Activated T-cell treated with anti-CD3 and anti-CD28 coated beads for 4 hours (primary cell): ENCODE measurements at places on chromosomes 5 and 9.
A peak's percentile ranks its signal among the peaks of the same experiment; 100 is the strongest.

DNA sequence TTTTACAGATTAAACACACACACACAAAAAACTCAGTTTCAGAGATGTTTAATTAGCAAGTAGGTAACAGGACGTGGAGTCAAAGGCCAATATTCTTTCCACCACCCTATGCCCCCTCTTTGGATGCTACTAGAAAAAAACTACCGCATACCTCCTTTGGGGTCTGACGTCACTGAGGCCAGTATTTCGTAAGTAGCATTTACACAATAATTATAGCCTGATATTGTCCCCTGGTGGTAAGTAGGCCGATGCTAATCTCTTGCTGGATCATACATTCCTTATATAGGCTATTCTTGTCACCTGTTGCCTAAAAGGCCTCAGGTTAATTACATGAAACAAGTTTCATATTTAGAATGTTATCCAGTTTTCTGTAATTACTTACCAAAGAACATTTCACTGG, 21.0 kb upstream of the SMARCA2 start:
- DNase-seq: no peak

GRCh38 chr5:93279296-93279963, 301.6 kb downstream of the NR2F1-AS1 start:
- DNase-seq: no peak

- DNase-seq: no peak
Observed at GRCh38 chr9:99039505-99040182, 65.3 kb upstream of the TGFBR1 start.

GRCh38 chr9:113913426-113914195, 37.5 kb downstream of the ZNF618 start:
- no peak for DNase-seq

- no peak for DNase-seq
Observed at GRCh38 chr5:146726020-146726419, 152.5 kb downstream of the PPP2R2B start.

- no peak for DNase-seq
Observed at GRCh38 chr5:81425569-81425968, 31.6 kb upstream of the ACOT12 start.

GRCh38 chr5:66002415-66002814, 76.0 kb downstream of the ERBIN start:
- no peak for DNase-seq

GRCh38 chr5:18553269-18553668, 919.0 kb downstream of the TAF11L14 start:
- DNase-seq: no peak

DNA sequence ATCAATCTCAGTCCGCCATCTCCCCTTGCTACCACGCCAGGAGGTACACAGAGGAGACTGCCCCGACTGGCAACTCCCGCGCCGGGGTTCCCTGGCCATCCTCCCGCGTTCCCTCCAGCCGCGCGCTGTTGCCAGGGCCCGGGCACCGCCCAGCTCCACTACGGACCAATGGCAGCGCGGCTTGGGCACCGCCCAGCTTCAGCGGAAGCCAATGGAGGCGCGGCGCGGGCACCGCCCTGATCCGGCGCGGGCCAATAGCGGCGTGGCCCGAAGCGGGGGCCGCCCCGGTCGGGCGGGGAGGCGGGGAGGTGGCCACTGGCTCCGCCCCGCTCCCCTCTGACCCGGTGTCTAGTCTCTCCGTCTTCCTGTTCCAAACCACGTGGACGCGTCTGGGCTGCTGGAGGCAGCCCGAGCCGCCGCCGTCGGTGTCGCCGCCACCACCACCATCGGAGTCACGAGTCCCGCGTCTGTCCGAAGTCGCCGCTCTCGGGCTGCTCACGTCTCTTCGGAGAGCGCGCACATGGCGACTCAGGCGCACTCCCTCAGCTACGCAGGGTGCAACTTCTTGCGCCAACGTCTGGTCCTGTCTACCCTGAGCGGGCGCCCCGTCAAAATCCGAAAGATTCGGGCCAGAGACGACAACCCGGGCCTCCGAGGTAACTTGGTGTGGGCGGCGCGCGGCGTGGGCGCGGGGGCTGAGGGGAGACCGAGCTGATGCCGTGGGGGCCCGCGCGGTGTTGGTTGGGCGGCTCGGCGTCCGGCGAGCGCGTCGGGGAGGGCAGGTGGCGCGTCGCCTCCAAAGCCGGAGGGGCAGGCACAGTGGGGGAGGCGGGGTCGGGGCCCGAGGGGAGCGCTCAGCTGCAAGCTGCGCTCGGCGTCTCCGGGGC, at the start of gene RCL1:
Gene RCL1 (plus strand): TSS at position 373 of the 887 bp plus-strand sequence. CDS start 148 bp downstream, at position 521.
- DNase-seq: peak; percentile 91

DNA sequence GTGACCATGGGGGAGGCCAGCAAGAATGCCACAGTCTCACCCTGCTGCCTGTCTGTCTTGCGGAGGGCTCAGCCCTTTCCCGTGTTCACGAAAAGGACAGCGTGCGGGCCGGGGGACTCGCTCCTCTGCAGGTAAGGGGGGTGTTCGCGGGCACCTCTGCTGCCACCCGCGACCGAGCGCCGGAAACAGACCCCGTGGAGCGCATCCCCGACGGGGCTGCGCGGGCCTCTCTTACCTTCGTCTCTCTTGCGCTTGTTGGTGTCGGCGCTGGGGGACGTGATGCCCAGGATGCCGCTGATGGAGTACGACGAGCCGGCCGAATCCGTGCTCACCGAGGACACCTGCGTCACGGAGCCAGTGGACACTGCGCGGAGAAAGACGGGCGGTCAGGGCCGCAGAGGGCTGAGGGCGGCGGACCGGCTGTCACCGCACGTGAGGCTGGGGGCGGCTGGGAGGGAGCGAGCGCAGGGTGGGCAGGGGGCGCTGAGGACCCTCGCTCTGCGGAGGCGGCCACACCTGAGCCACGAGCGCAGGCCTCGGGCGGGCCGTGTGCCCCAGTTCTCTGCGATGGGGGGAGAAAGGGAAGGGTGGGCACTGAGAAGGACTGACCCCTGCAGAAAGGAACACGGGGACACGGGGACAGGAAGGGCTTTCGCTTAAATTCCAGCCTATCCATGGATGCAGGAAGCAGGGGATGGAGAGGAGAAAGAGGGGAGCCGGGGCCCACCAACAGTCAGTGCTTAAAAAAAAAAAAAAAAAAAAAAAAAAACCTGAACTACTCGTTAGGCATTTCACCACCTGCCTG, 31.5 kb downstream of the PAX5 start:
- DNase-seq: no peak

DNA sequence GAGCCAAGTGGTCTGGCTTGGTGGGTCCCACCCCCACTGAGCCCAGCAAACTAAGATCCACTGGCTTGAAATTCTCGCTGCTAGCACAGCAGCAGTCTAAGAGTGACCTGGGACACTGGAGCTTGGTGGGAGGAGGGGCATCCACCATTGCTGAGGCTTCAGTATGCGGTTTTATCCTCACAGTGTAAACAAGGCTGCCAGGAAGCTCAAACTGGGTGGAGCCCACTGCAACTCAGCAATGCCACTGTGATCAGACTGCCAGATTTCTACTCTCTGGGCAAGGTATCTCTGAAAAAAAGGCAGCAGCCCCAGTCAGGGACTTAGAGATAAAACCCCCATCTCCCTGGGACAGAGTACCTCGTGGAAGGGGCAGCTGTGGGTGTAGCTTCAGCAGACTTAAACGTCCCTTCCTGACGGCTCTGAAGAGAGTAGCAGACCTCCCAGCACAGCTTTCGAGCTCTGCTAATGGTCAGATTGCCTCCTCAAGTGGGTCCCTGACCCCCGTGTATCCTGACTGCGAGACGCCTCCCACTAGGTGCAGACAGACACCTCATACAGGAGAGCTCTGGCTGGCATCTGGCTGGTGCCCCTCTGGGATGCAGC, 18.2 kb upstream of the STK32A start:
- DNase-seq: no peak

- DNase-seq: no peak
Observed at GRCh38 chr5:73142035-73142434, 21.7 kb downstream of the TMEM171 start.

- no peak for DNase-seq
Observed at GRCh38 chr9:16150501-16150900, 597.7 kb downstream of the CCDC171 start.

DNA sequence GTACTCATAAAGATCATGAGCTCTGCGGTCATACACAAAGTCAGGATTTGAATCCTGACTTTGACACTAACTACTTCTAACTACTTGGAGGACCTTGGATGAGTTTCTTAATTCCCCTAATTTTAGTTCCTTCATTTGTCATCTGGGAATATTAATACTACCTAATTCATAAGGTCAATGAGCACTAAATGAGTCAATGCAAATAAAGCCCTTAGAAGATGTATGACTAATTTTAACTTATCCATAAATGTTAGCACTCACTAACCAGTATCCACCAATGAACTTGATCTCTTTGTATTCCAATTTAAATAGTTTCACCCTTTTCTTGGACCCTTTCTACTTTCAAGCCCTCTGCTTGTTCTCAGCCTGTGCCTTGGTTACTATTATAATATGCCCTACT, 1106.4 kb downstream of the CDH18 start:
- DNase-seq: no peak

- no peak for DNase-seq
Observed at GRCh38 chr9:134778156-134778555, 102.5 kb upstream of the FCN2 start.

DNA sequence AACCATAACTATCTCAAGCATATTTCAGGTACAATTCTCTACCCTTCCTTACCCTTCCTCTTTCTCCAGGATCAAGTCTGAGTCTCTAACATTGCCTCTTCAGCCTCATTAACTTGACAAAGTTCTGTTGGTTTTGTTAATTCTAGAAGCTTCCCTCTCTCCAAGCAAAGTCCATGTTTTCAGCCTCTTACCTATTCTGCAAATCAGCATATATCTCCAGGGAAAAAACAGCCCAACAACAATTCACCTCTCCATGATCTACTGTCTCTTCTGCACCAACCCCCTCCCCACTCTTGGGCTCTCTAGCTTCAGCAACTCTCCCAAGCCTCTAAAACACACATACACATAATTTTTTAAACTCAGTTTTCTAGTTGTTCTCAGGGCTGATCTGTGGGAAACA, 72.2 kb downstream of the LIX1 start:
- no peak for DNase-seq

DNA sequence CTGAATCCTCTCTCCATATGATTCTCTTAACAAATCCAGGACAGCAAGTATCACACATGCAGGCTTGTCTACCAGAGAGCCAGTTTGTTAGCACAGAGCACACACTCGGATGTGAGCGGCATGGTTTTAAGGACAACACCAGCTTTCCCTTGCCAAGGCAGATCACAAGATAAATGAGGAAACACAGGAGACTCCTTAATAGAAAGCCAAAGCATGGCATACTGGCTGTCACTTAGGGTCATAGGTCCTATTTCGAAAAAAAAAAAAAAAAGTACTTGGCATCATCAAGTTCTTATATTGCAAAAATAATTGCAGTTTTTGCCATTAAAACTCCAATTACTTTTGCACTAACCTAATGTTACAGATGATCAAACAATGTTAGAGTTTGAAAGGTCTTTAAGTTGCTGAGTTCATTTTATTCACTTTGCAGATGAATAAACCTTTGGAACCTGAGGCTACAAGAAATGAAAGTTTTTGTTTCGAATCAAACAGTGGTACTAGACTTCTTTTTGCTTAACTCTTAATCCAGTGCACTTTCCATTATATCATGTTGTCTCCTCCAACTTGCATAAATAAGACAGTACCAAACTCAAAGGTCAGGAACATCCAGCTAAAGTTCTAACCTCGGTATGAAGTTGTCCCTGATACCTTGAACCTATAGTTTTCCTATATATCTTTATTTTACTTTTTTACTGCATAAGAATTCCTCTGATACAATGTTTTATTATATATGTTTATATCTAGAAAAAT, 138.5 kb downstream of the MPDZ start:
- no peak for DNase-seq

DNA sequence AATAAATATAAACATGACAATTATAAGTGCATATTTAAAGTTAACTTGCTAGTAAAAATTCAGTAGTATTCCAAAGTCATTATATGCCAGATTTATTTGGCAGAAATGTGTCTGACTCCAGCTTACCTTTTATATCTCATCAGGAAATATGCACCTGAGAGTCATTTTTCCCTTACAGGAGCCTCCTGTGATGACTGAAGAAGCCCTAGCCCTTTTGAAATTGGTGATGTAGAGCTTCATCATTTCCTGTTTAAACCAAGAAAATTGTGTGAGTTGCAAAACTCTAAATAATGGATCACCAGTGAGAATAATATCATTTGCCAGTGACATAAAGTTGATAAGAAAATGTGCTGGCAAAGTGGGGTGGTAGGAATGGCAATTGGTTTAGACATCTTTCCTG, 42.1 kb upstream of the CTNND2 start:
- no peak for DNase-seq

GRCh38 chr9:114925672-114926071, 4.7 kb downstream of the TNFSF8 start:
- DNase-seq: no peak

GRCh38 chr5:4553130-4553529, 587.0 kb upstream of the ADAMTS16 start:
- DNase-seq: no peak

DNA sequence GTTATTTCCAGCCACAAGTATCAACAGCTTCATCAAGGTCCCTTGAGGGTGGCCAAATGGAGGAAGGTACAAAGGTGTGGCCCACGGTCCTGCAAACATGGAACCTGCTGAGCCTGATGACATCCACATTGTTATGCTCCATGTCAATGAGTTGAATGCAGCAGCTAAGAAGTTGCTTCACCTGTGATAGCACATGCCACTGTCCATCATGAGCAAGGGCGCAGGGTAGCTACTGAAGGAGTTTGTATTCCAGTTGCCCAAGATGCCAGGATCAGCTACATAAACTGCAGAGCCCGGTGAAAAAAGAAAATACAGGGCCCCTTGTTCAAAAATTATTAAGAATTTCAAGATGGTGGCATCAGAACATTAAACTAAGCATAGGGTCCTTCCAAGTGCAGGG, 24.2 kb downstream of the LSM11 start:
- DNase-seq: no peak

GRCh38 chr5:21895766-21896350, 957.3 kb downstream of the CDH12 start:
- no peak for DNase-seq

DNA sequence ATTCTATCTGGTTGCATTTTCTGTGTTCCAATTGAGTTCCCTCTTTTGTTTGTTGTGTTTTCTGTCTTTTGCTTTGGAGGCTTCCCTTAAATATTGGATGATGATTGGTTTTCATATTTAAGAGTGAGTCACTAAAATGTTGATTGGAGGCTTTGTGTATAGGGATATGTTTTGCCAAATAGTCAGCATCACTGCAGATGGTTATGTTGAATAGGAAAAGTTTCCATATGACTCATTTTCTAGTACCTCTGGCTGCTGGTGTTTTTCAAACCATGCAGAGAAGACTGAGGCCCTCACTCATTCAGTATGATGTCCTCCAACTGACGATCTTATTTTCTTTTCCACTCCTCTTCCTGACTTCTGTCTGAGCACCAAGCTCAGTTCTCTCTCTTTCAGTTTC, 1290.0 kb downstream of the EFNA5 start:
- DNase-seq: no peak
